ENCODE measurements at places on chromosomes 3 and 15.

- no peak for DNase-seq
Measured at GRCh38 chr15:69848551-69849231, 249.0 kb downstream of the TLE3 start.

- DNase-seq: no peak
Measured at GRCh38 chr3:193010191-193010590, 92.5 kb upstream of the MB21D2 start.

DNA sequence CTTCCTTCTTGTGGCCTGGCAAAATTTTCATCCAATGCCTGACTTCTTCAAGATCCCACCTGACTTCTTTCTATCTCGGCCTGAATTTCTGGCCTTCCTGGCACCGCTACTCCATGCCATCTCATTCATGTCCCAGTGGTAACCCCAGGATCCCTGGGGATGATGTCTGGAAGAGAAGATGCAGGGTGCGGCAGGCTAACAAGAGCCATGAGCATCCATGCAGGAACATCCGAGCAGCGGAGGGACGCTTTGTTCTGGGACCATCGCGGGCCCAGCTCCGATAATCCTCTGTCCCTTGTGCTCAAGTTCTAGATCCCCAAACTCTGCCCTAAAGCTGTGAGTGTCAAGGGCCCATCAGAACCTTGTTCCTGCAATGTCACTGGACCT, 10.9 kb downstream of the MYL3 start:
- DNase-seq: no peak

DNA sequence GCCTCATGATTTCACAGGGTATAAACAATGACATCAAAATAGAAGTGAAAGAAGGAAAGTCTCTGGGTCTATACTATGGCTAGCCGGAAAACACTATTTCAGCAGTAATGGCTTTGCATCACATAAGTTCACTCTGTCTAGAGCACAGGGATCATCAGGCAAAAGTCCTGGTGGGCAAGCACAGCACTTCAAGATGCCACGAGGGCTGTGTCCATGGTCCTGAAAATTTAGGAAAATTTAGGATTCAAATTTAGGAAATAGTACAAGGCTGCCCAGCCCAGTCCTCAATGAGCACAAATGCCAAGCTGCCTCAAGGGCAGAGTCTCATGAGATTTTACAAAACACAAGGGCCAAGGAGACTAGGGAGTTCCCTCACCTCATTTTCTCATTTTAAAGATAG, 54.1 kb downstream of the RORA start:
- DNase-seq: no peak

Data from stimulated activated CD8-positive, alpha-beta memory T cell treated with anti-CD3 and anti-CD28 coated beads, Interleukin-15, amount 100 ng/mL, for 1 hour (primary cell).